ENCODE measurements at places on chromosomes 2 and 18.

- DNase-seq: no peak
These were observed 9.3 kb upstream of the PTMA start for GRCh38 chr2:231699006-231699405.

DNA sequence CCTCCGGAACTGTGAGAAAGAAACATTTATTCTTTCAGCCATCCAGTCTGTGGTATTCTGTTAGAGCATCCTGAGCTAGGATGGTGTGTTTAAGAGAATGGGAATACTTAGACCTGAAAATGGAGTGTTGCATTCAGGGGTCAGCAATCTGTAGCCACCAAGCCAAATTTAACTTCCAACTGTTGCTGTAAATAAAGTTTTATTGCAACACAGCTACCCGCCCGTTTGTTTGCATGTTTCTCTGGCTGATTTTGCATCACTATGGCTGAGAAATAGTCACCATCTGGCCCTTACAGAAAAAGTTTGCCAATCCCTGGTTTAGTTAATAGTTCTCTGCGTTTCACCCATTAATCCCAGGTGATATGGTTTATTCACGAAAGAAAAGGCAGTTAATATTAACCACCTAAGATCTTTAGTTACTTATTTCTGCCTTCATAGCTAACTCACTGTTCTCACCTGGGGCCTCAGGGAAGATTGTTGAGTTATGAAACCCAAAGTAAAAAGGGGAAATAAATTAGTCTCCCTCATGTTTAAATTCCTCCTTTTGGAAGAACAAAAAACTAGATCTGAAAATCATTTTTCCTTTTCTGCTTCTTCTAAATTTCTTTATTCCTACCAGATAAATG, 9.5 kb upstream of the CYS1 start:
- no peak for DNase-seq

GRCh38 chr18:33404244-33404873, 36.2 kb downstream of the CCDC178 start:
- no peak for DNase-seq

DNA sequence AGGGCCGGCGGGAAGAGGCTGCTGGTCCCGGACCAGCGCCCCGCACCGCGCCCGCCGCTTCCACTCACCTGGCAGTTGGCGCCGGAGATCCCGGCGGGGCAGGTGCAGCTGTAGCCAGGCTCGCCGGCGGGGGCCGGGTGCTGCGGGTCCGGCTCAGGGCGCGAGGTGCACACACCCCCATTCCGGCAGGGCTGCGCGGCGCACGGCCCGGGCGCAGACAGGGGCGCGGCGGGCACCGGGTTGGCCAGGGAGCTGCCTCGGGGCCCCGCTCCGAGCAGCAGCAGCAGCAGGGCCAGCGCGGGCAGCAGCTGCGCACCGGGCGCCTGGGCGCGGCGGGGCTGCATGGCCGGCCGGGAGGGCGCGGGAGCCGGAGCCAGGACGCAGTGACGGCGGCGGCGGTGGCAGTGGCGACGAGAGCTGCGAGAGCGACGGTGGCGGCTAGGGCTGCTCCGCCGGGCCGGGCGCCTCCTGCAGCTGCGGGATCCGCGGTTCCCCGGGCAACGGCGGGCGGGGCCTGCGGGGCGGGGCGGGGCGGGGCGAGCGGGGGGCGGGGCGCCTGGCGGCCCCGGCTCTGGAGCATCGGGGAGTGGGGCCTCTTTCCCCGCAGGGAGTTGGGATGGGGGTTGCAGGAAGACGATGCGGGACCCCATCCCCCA, at the start of gene DNER:
Gene DNER, minus strand, starts transcription at position 476 of the 656 bp plus-strand sequence. Its CDS starts 132 bp downstream, at position 344.
- DNase-seq: peak; percentile 47

- no peak for DNase-seq
These were observed 67.9 kb downstream of the RHOB start for GRCh38 chr2:20514596-20515269.

GRCh38 chr18:39825485-39826150, 2129.4 kb upstream of the PIK3C3 start:
- no peak for DNase-seq

- DNase-seq: no peak
These were observed 406.1 kb downstream of the LRATD1 start for GRCh38 chr2:15038366-15039364.

GRCh38 chr18:75408554-75409506, 18.7 kb downstream of the SMIM21 start:
- peak; percentile 2 for DNase-seq

- DNase-seq: no peak
These were observed 14.8 kb downstream of the EVA1A start for GRCh38 chr2:75545922-75546321.

All from stimulated activated CD4-positive, alpha-beta T cell treated with anti-CD3 and anti-CD28 coated beads, Interleukin-12 subunit alpha, Interleukin-12 subunit beta, amount 100 ng/mL, for 24 hours (primary cell).